ENCODE measurements at places on chromosomes 13 and 19.

DNA sequence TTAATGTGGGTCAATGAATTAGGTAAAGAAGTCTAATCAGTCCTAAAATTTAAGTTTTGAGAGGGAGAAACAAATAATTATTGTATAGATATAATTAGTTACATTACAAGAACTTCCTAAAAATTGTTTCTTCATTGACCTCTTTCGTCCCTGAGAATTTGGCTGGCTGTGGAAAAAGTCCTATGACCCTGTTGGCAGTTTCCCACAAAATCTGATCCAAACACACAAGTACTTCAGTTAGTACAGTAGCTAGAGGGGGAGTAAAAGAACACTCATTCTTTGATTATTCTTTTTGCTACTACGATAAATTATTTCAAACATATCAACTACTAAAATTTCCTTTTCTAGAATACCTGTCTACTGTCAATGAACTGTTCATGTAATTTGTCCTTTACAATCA lies 11.3 kb downstream of the POSTN start:
- DNase-seq = no peak

DNA sequence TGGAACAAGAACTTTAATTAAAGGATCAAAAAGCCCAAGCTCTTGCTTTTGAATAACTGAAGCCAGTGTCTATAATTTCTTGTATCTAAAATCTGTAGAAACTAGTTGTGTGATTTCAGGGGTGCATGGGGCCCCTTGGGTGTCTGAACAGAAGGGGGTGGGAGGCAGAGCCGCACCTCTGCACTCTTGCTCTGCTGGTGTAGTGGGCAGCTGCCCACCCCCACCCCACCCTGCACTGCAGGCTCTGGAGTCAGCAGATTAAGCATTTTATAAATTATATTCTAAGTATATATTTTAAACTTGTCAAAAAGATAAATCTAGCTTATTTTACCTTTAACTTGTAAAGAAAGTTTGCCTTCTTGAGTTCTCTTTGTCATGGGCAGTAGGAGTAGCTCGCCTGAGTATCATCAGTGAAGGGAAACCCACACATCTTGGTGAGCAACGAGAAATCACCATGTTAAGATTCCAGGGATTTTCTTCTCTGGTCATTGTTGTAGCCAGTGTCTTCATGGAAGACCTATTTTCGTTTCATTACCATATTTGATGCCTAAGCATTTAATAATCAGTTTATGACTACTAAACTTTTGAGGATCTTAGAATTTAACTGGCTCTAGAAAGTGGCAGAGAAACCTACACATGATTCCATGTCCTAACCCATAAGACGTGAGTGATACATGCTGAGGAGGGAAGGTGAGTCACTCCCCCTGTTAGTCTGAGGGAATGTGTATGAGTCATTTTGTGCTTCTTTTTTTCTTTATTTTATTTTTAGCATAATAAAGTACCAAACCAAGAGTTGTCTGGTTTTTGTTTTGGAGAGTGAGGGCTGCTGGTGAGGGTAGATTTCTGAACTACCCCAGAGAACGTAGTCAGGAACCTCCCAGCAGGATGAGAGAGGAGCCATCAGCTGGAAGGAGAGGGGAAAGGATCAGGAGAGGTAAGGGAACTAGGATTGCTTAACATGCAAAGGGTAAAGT lies 7.7 kb downstream of the UBE2L5 start:
- DNase-seq = peak; percentile 35

GRCh38 chr19:33294058-33294798 lies 8.1 kb downstream of the CEBPA start:
- DNase-seq = no peak

- DNase-seq = no peak
These were observed 3.3 kb upstream of the AURKC start for GRCh38 chr19:57227502-57227901.

- DNase-seq = no peak
These were observed 937 bp upstream of the CEACAM8 start for GRCh38 chr19:42595550-42596172.

- DNase-seq = no peak
These were observed 60.0 kb upstream of the SPRY2 start for GRCh38 chr13:80400865-80401426.

GRCh38 chr19:42469311-42470235 lies 26.8 kb upstream of the CXCL17 start:
- DNase-seq = peak; percentile 27

GRCh38 chr19:18226956-18227780 lies 930 bp upstream of the PDE4C start:
- DNase-seq = no peak

GRCh38 chr19:2191456-2192310 lies 27.9 kb downstream of the DOT1L start:
- no peak for DNase-seq

- no peak for DNase-seq
These were observed 308.3 kb downstream of the KCNRG start for GRCh38 chr13:50323440-50324065.

DNA sequence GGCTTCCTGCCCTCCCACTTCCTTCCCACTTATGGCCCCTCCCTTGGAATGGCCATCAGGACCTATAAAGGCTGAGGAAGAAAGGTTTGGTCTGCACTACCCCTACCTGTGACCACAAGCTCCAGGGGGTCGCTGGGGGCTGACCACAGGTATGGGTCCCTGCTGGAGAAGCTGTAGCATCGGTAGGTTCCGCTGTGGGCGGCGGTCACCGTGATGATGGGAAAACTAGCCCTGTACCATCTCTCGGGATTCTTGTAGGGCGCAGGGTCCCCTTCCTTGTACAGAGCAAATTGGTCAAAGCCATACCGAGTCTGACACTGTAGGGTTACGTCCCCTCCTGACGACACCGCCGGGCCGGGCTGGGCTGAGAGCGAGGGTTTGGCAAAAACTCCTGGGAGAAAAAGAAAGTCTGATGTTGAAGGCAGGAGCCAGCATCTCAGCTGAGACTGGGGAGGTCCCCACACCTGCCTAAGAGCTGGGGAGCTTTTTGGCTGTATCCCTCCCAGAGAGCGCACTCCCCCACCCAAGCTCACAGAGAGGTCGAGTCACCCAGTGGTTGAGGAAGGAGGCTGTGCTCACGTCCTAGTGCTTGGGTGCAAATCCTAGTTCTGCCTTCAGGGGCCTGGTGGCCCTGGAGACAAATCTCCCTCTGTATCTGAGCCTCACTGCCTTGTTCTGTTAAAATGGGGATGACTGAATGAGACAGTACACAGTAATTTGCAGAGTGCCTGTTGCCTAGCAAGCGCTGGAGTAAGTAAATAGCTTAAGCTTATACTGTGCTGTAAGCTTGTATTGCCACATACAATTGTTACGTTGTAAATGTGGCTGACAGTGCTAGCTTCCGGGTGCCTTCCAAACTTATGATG lies 10.4 kb downstream of the GP6 start:
- DNase-seq = no peak
